NCI-H146 (cell line): ENCODE measurements at places on chromosomes 2 and 18.
A peak's percentile ranks its signal among the peaks of the same experiment; 100 is the strongest.

DNA sequence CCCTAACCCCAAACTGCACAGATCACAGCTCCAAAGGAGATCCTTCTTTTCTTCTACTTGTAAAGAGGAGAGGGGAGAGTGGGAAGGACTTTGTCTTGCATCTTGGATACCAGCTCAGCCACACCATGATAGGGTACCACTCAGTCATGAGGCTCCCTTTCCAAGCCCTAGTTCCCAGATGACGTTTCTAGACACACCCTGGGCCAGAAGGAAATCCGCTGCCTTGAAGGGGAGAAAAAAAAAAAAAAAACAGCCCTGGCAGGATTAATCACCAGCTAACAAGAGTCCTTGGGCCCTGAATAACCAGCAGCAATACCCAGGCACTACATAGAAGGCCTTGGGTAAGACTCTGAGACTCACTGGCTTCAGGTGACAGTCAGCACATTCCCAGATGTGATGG, 36.9 kb downstream of the ST8SIA3 start:
- no peak for DNase-seq

GRCh38 chr2:85959185-85959584, 70.4 kb upstream of the ST3GAL5 start:
- DNase-seq, result no peak

DNA sequence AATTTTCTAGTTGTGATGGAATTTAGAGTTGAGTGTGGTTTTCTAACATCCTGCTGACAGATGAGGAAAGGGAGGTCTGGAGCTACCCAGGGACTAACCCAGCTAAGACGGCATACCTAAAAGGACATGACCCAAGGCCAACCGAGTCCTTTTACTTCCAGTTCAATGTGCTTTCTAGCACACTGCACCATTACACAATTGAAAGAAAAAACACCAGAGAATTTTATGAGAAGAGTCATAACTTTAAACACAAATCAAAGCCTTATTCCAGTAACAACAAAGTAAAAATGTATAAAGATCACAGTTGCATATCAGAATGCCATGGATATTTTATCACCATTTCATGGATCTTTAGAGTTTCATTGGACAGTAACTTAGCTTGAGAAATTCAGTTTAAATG, 480.3 kb downstream of the MEIS1 start:
- DNase-seq, result no peak

DNA sequence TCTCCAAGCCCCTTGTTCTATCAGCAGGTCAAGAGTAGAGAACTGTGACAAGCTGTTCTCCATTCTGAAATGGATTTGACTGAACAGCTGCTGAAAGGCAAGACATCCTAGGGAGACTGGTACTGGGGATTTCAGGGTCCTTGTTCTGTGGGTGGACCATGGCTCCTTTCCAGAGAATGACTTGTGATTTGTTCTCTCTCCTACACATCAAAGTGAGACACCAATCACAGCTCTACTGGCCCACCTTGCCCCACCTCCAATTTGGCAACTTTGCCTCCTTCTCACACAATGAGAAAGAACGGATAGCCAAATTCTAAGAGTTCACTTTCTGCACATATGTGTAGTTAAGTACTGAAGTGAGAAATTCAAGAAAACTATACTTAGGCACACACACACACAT, 67.4 kb downstream of the BCL11A start:
- no peak for DNase-seq

GRCh38 chr2:219186754-219187456, 8.8 kb downstream of the RETREG2 start:
- DNase-seq, result no peak

GRCh38 chr2:63865159-63865799, 23.6 kb downstream of the UGP2 start:
- DNase-seq, result no peak

DNA sequence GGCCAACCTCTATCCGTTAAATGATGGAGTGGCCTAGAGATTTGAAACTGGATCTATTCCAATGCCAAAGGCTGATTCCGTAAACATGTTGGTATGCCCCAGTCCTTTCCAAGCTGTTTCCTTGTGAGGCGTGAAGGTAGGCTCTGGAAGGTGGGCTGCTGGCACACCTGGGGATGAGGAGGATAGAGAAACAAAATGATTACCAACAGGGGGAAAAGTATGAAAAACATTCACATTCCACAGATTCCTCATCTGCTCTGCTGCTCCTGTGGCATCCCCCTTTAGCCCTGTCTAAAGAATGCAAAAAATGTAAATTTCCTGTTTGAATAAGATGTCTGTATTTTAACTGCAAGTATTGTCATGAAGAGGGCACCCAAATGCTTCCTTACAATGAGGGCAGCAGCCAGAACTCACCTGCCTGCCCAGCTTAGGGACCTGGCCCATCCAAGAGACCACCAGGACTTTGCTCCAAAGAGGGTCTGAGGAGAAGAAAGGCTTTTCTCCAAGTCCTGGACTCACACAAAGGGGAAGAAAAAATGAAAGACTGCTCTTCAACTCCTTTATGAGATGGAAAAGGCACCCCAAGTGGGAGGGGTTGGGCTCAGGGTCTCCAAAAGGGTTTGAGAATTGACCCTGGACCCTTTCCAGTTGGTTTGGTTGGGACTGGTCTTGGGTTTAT, 132.3 kb upstream of the PELI1 start:
- DNase-seq, result no peak

GRCh38 chr18:21834299-21834660, 93.7 kb downstream of the MIB1 start:
- DNase-seq, result no peak

DNA sequence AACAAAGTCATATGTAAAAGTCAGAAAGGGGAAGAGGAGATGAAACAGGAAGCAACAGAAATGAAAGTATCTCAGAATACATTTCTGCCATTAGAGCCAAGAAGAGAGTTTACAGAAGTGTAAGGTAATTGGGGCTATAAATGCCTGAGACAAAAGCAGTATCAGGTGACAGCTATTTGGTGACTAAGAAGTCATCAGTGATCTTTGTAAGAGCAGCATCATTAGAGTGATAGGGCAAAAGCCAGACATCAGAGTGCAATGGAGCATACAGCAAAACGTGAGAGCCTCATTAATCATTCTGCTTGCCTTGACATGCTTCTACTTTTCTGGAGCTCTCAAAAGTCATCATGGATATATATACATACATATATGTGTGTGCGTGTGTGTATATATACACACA, 804.7 kb upstream of the PIK3C3 start:
- peak; percentile 99 for DNase-seq

DNA sequence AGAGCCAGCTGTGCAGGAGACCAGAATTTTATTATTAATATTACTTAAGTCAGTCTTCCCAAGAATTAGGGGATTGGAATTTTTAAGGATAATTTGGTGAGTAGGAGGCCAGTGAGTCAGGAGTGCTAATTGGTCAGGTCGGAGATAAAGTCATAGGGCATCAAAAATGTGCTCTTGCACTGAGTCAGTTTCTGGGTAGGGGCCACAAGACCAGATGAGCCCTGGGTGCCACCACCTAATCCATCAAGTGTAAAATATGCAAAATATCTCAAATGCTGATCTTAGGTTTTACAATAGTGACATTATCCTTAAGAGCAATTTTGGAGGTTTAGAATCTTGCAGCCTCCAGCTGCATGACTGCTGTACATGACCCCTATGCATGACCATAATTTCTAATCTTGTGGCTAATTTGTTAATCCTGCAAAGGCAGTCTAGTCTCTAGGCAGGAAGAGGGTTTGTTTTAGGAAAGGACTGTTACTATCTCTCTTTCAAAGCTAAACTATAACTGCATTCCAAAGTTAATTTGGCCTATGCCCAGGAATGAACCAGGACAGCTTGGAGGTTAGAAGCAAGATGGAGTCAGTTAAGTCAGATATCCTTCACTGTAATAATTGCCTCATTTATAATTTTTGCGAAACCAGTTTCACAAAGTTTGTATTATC, 215.9 kb downstream of the RNF152 start:
- no peak for DNase-seq

- DNase-seq, result no peak
These were observed 39.2 kb upstream of the TTN start for GRCh38 chr2:178846458-178846802.

- DNase-seq, result no peak
These were observed 2.3 kb downstream of the GPR155 start for GRCh38 chr2:174484573-174484972.

- no peak for DNase-seq
These were observed 122.5 kb downstream of the ARHGAP15 start for GRCh38 chr2:143251681-143252080.

- DNase-seq, result no peak
These were observed 49.2 kb upstream of the CREB1 start for GRCh38 chr2:207480521-207481040.

DNA sequence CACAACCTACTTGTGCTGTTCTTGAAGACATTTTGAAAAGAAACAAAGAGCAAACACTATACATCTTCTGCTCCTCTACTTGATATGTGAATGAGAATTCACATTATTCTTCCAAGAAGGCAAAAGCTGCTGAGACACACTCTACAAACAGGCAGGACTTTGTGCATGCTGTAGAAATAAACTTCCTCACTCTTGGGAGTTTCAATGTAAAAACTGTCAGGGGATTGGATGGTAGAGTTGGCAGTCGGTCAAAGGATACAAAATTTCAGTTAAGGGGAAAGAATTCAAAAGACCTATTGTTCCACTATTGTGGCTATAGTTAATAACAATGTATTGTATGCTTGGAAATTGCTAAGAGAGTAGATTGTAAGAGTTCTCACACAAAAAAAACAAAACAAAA, 196.3 kb downstream of the MC4R start:
- no peak for DNase-seq

DNA sequence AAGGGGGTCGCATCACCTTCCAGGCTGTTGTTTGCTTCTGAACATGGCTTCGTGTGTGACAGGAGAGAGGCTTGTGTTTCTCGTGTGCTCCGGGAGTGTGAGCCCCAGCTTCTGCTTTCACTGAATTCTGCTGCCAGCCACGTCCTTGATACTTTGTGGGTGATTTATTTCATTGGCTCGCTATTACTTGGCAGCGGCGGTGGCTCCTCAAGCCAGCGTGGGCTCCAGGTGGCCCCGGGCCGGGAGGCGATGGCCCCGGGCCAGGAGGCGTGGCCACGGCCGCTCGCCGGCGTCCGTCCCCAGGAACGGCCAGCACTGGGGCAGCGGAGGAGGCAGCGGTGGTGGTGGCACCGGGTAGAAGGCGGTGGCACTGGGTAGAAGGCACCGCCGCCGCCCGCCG, 63.1 kb downstream of the NAPG start:
- no peak for DNase-seq

GRCh38 chr2:211860224-211860623, 678.4 kb downstream of the ERBB4 start:
- DNase-seq, result peak; percentile 49
